CD8-positive, alpha-beta memory T cell (primary cell): ENCODE measurements at places on chromosomes 2 and 18. TPM values are rescaled to one million over a fixed set of nuclear protein-coding genes. Genes with fewer than 3 reads are reported as not detected.

PRKAG3 gene
- not detected for total RNA-seq

FBXO41 gene
- 25.6 TPM for total RNA-seq

PRKRA gene
- 48.5 TPM for total RNA-seq

IAH1 gene
- total RNA-seq = 76.9 TPM

DNA sequence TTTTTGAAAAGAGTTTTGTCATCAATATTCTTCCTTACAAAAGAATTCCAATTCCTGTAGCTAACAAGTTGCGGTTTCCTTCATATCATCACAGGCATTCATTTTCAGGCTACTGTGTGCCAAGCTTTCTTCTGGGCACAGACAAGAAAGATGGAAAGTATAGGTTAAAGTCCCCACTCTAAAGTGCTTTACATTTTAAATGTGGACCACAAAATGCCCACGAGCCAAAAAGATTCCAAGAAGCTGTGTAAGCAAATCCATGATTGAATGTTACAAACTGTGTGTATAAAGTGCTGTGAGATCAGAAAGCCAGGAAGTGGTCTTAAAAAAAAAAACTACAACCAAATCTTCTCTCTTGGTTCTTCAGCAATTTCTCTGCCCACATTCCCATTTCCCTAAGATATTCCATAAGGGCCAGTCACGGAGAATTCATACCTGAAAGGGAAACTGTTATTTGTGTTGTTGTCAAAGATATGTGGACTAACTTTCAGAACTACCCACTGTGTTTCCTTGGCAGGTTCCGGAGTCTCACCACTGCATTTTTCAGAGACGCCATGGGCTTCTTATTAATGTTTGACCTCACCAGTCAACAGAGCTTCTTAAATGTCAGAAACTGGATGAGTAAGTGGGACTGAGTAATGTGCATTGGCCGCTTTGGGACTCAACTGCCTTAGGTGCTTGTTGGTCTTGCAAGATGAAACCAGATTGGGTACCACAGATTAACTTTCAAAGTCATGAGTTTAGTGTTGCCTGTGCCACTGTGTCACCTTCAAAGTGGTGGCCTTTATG is 55.7 kb downstream of the RAB27B start:
- H3K27ac ChIP-seq = no peak overlapping the region
- DNase-seq = no peak
- no peaks in the 10 kb centered on the region for H3K4me1 ChIP-seq
- H3K27me3 ChIP-seq = no peaks in the 10 kb centered on the region

DNA sequence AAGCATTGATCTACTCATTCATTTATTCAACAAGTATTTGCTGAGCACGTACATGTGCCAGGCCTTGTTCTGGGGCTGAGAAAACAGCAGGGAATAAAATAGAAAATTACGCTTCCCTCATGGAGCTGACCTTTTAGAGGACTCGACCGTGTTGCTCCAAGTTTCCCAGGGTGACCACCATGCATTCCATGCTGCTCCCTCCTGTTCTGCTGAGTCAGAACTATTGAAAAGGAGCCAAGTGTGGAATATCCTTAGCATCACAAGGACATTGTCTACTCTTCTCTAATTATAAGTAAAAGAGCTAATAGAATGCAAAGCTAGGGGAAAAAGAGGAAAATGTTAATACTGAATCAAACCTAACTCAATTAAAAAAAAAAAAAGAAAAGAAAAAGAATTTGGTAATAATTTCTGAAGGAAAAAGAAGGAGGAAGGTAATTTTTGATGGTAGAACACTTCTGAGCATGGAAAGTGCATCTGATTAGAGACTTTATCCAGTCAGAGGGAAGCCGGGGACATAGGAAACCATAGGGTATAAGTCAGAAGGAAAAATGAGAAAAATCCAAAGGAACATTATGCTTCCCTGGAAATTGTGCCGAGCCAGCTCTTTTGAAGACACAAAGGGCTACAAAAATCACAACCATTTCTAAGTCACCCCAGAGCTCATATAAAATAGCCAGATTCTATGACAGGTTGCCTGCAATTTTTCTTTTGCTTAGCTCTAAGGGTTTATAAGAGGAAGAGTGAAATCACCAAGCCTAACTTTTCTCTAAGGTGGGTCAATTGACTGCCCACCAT is 339.4 kb downstream of the RND3 start:
- H3K36me3 ChIP-seq = no peaks in the 10 kb centered on the region
- H3K4me3 ChIP-seq = no peak overlapping the region

- H3K4me3 ChIP-seq = peak overlapping the region; percentile 38
- peak; percentile 38 for DNase-seq
- H3K27me3 ChIP-seq = no peaks in the 10 kb centered on the region
- no peak overlapping the region for H3K27ac ChIP-seq
- H3K36me3 ChIP-seq = no peaks in the 10 kb centered on the region
Measured at GRCh38 chr2:120109186-120110061, 96.5 kb downstream of the EPB41L5 start.

- H3K4me1 ChIP-seq = no peaks in the 10 kb centered on the region
- no peak overlapping the region for H3K27ac ChIP-seq
- no peaks in the 10 kb centered on the region for H3K27me3 ChIP-seq
- H3K4me3 ChIP-seq = no peak overlapping the region
- no peaks in the 10 kb centered on the region for H3K36me3 ChIP-seq
Measured at GRCh38 chr2:71791061-71791450, 337.7 kb downstream of the DYSF start.

DNA sequence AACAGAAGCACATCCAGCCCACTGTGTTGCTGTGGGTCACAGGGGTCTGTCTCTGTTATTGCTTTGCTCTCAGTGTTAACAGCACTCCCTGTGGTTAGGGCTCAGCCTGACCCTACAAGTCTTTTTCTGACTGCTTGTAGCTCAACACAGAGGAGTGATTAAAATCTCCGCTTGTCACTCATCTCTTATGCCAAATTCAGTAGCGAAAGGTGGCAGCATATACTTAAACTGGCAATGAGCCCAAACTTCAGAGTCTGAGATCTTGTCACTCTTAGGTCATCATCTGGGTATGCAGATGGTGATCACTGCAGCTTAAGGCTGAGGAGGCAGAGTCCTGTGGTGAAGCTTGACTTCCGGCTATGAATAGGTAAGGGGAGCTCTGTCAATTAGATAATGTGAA is 63.3 kb upstream of the CSRNP3 start:
- no peak overlapping the region for H3K4me3 ChIP-seq
- no peaks in the 10 kb centered on the region for H3K36me3 ChIP-seq
- no peak overlapping the region for H3K27ac ChIP-seq
- H3K27me3 ChIP-seq = no peaks in the 10 kb centered on the region
- DNase-seq = no peak

GRCh38 chr2:189150033-189150432 is 29.5 kb downstream of the COL5A2 start:
- H3K4me3 ChIP-seq = no peak overlapping the region
- H3K27ac ChIP-seq = no peak overlapping the region
- H3K36me3 ChIP-seq = no peaks in the 10 kb centered on the region

GRCh38 chr18:744832-745597 is 32.6 kb upstream of the ENOSF1 start:
- H3K4me3 ChIP-seq = no peak overlapping the region
- H3K36me3 ChIP-seq = peaks cover 4% of the 10 kb centered on the region
- DNase-seq = no peak

GRCh38 chr2:148896136-148896535 is 21.1 kb downstream of the KIF5C start:
- no peak overlapping the region for H3K27ac ChIP-seq
- H3K4me3 ChIP-seq = no peak overlapping the region
- no peak for DNase-seq
- H3K4me1 ChIP-seq = no peaks in the 10 kb centered on the region

DNA sequence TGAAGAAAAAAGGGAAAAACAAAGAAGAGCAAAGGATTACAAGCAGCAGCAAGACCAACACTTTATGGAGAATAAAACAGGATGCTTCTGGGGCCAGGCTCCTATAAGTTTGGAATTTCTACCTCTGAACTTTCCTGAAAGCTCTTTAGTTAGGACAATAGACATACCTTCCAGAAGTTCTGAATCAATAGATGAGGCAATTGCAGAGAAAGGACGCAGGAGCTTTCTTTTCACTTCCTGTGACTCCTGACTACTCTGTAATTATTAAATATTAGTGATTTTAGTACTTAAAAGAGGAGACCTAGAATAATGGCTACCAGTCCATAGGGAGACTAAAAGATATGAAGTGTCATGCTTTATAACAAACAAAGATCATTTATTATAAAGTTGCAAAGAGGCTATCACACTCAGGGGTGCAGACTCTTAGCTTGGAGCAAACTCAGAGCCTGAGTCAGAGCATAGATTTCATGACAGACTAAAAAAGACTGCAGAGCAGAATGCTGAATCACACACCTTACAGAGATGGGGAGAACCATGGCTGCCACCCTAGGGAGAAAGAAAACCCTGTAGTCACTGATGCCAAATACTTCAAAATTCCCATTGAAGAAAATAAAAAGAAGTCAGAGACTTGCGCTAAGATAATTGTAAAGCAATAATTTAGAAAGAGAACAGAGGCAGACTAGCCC is 52.5 kb upstream of the FAM136A start:
- DNase-seq = no peak
- H3K27me3 ChIP-seq = peaks cover 4% of the 10 kb centered on the region
- H3K36me3 ChIP-seq = no peaks in the 10 kb centered on the region
- no peak overlapping the region for H3K4me3 ChIP-seq
- no peak overlapping the region for H3K27ac ChIP-seq
